ENCODE measurements at places on chromosomes 7 and 10.
A peak's percentile ranks its signal among the peaks of the same experiment; 100 is the strongest.

DNA sequence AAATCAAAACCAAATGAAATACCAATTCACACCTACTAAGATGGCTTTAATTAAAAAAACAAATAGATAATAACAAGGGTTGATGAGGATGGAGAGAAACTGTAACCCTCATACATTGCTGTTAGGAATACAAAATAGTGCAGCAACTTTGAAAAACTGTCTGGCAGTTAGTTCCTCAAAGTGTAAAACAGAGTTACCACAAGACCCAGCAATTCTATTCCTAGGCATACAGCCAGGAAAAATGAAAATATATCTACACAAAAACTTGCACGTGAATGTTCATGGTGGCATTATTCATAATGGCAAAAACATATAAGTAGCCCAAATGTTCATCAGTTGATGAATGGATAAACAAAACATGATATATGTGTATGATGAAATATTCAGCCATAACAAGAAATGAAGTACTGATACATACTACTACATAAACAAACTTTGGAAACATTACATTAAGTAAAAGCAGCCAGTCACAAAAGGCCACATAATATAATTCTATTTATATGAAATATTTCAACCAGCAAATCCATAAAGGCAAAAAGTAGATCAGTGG is 83.5 kb downstream of the BRAF start:
- no peak overlapping the region for H3K27ac ChIP-seq
- DNase-seq: no peak
- no peaks in the 10 kb centered on the region for H3K4me1 ChIP-seq
- H3K4me3 ChIP-seq: no peak overlapping the region
- H3K27me3 ChIP-seq: no peaks in the 10 kb centered on the region

DNA sequence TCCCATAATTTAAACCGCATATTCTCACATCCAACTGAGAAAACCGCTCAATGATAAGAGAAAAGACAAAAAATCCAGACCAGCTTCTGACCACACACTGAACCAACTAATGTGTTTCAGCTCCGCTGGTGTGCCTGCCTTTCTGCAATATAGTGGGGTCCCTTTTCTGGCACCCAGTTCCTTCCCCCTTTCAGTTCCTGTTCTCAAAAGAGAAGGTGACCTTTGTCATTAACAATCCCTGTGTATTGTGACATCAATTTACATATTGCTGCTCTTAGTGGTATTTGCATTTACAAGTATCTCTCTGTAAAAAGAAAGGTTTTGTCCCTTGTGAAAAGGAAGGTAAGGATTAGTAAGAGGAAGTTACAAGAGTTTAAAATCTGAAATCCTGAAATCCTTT is 1.4 kb downstream of the PPP1R17 start:
- no peaks in the 10 kb centered on the region for H3K4me1 ChIP-seq
- no peak for DNase-seq
- no peaks in the 10 kb centered on the region for H3K36me3 ChIP-seq
- no peak overlapping the region for H3K4me3 ChIP-seq

DNA sequence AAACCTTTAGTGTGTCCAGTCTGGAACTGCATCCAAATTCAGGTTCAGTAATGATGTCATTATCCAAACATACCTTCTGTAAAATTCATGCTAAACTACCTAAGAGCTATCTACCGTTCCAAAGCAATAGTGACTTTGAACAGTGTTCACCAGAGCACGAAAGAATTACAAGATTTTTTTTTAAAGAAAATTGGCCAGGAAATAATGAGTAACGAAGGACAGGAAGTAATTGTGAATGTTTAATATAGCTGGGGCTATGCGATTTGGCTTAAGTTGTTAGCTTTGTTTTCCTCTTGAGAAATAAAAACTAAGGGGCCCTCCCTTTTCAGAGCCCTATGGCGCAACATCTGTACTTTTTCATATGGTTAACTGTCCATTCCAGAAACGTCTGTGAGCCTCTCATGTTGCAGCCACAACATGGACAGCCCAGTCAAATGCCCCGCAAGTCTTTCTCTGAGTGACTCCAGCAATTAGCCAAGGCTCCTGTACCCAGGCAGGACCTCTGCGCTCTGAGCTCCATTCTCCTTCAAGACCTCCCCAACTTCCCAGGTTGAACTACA is 694 bp upstream of the FAS start:
- peak overlapping the region; percentile 100 for H3K27ac ChIP-seq
- H3K36me3 ChIP-seq: peaks cover 23% of the 10 kb centered on the region
- peak overlapping the region; percentile 99 for H3K4me3 ChIP-seq
- H3K4me1 ChIP-seq: peaks cover 73% of the 10 kb centered on the region

- H3K27me3 ChIP-seq: no peaks in the 10 kb centered on the region
- no peak overlapping the region for H3K4me3 ChIP-seq
- H3K36me3 ChIP-seq: peaks cover 13% of the 10 kb centered on the region
- DNase-seq: no peak
- peaks cover 14% of the 10 kb centered on the region for H3K4me1 ChIP-seq
Measured at GRCh38 chr7:77235276-77235675, 35.7 kb upstream of the FGL2 start.

All from natural killer cell treated with Interleukin-12 subunit alpha and Interleukin-12 subunit beta and Interleukin-15 and Interleukin-18, amount 100 ng/mL, for 72 hours (primary cell).